ENCODE measurements at places on chromosomes 3 and 15.

DNA sequence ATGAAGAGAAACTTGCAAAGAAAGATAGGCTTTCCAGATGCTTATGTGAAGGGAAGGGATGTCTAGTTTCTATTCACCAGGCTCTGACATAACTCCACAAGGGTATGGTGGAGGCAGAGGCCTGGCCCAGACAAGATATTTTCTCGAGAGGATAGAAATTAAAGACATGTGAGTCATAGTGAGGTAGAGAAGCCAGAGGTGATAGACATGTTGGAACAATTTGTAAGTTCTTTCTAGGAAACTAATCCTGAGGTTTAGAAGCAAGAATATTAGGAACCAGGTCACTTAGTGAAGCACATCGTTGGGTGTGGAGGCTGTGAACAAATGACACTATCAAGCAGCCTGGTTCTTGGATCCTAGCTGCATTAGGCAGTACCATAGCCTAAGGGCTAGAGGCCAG is 176.9 kb downstream of the BBX start:
- DNase-seq, result no peak

DNA sequence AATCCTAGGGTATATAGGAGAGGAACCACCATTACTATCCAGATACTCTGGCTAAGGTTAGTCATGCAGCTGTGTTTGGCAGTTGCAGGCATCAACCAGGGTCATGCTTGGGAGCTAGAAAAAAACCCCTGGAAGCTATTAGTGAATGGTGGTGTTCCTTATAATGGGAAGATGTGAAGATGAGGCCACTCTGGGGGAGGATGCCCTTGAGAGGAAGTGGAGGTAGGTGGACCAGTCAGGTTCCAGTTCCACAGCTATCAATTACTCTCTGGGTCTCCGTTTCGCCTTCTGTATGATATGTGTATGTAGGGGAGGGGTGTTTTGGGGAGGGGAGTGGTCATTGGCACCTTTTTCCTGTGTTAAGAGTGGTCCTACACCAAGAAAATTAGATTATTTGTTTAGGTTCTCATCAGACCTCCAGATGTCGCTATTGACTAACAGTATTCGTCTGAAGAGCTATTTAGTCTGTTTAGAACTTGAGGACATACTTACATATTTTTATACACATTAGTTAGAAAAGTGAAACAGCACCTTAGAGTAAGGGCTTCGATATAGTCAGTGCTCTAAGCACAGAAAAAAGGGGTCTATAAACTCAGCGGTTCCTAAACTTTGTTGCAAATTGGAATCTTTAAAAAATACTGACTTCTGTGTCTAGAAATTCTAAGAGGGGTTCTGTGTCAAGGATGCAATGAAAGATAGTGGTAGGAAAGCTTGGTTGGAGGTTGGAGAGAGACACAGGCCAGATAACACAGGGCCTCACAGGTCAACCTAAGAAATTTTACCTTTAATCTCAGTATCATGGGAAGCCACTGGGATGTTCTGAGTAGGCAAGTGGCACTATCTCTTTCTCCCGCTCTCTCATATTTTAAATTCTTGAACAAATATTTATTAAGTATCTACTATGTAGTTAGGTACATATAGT is 9.1 kb upstream of the HPS3 start:
- DNase-seq, result no peak

GRCh38 chr3:127927829-127928604 is 13.0 kb downstream of the KBTBD12 start:
- DNase-seq, result no peak

- DNase-seq, result no peak
These were observed 767.8 kb upstream of the GOLIM4 start for GRCh38 chr3:168863561-168863960.
